ENCODE measurements at places on chromosomes 12 and 14. TPM values are rescaled to one million over a fixed set of nuclear protein-coding genes. Genes with fewer than 3 reads are reported as not detected.

The PRIMA1 gene
- 4.8 TPM for total RNA-seq

The PPFIA2 gene
- total RNA-seq = not detected

The IGFBP6 gene
- total RNA-seq = 52.3 TPM

The IL31 gene
- not detected for total RNA-seq

The NXPH4 gene
- total RNA-seq = 21.3 TPM

The BCL2L14 gene
- not detected for total RNA-seq

The CMTM5 gene
- 0.58 TPM for total RNA-seq

The GALNT16 gene
- total RNA-seq = 4.8 TPM

The COPS7A gene
- total RNA-seq = 46.3 TPM

The RNASE4 gene
- 101 TPM for total RNA-seq

The KRT82 gene
- 0.46 TPM for total RNA-seq

The MSRB3 gene
- 7.7 TPM for total RNA-seq

DNA sequence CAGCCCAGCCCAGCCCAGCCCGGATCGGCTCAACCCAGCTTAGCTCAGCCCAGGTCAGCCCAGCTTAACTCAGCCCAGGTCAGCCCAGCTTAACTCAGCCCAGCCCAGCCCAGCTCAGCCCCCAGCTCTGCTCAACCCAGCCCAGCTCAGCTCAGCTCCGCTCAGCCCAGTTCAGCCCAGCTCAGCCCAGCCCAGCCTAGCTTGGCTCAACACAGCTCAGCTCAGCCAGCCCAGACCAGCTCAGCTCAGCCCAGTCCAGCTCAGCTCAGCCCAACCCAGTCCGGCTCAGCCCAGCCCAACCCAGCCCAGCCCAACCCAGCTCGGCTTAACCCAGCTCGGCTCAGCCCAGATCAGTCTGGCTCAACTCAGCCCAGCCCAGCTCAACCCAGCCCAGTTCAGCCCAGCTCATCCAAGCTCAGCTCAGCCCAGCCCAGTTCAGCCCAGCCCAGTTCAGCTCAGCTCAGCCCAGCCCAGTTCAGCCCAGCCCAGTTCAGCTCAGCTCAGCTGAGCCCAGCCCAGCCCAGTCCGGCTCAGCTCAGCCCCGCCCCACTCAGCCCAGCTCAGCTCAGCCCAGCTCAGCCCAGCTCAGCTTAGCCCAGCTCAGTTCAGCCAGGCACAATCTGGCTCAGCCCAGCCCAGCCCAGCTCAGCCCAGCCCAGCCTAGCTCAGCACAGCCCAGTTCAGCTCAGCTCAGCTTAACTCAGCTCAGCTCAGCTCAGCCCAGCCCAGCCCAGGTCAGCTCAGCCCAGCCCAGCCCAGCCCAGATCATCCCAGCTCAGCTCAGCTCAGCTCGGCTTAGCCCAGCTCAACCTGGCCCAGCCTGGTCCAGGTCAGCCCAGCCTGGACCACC is 331.7 kb downstream of the TMEM121 start:
- peak; percentile 78 for DNase-seq

- no peak for DNase-seq
Measured at GRCh38 chr14:54225457-54226060, 171.2 kb upstream of the CDKN3 start.

DNA sequence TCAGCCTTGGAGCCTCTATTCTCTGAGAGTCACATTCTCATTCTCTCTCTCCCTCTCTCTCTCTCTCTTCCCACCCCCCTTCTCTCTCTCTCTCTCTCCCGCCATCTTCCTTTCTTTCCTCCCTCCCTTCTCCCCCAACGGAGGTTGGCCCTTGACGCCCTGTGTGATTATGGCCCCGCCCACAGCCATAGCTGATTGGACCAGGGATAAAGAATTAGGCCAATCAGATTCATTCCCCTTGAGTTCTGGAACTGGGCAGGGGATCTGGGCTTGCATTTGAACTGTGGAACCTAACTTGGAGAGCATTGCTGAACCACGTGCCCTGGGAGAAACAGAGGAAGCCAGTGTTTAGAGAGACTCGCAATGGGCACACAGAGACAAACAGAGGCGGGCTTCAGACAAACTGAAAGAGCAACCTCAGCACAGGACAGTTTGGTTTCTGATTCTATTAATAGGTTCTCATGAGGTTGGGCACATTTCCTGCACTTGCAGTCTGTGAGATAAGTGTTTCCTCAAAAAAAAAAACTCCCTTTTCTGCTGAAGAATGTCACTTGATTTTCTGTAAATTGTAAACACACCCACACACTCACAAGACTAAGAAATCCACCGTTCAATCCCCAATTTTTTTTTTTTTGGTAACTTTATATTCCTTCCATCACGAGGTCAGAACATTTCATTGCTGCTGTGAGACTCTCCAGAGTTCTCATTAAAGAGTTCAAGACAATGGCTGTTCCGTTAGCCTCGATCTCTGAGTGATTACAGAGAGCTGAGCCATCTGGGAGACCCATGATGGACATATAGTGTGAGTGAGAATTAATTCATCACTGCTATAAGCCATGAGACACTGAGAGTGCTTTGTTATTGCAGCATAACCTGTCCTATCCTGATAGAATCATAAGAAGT is 3.5 kb upstream of the P2RX7 start:
- peak; percentile 95 for DNase-seq

DNA sequence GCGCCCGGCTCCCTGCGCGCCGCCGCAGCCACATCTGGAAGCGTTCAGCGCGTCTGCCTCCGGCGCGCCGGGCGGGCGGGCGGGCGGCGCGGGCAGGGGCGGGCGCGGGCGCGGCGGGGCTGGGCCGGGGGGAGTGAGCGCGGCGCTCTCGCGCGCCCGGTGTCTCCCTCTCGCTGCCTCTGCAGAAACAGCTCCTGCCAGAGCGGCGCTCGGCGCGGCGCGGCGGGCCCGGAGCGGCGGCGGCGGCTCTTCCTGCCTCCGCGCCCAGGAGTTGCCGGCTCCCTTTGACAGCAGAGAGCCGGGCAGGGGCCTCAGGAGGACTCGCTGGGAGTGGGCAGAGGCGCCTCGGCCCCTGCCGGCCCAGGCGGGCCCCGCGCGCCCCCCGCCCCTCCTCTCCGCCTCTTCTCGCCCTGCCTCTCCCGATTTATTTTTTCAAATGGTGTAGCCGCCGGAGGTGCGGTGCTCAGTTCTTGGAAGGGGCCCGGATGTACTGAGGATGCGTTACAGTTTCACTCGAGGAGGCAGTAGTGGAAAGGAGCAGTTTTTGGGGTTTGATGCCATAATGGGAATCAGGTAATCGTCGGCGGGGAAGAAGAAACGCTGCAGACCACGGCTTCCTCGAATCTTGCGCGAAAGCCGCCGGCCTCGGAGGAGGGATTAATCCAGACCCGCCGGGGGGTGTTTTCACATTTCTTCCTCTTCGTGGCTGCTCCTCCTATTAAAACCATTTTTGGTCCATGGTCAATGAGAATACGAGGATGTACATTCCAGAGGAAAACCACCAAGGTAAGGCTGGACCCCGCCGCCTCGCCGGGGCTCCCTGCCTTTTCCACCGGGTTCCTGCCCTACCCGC is at the start of gene CACNA1C:
Gene CACNA1C (plus strand): TSS at position 162 of the 853 bp plus-strand sequence. CDS start 576 bp downstream, at position 738.
- no peak for DNase-seq

GRCh38 chr14:105450864-105451720 is 23.5 kb upstream of the CRIP2 start:
- DNase-seq = no peak

GRCh38 chr12:6606331-6607131 is 648 bp downstream of the CHD4 start:
- peak; percentile 92 for DNase-seq

DNA sequence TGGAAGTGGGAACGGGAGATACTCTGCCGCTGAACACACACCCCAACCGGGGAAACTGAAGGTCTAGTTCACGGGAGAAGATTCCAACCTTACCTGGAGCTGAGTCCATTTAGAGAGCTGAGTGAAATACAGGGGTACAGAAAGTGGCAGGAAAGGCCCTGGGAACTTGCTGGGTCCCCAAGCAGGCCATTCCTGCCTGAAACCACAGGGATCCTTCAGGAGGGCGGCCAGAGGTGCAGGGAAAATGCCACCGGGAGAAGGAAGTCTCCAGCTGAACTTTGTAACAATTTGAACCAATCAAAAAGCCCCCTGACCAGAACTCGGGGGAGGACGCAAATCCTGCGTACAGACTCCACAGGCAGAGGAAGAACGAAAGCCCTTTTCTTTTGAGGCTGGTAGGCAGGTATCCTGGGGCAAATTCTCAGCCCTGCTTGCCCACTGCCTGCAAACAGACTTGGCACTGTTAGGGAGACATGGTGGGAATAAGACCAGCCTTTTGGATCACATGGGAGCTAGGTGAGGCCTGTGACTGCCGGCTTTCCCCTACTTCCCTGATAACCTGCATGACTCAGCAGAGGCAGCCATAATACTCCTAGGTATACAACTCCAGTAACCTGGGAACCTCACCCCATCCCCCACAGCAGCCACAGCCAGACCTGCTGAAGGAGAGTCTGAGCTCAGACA is 170.9 kb downstream of the SEC23A start:
- DNase-seq = no peak

GRCh38 chr14:92496191-92496857 is 17.3 kb upstream of the RIN3 start:
- DNase-seq = peak; percentile 48

GRCh38 chr12:65810036-65810435 is 14.2 kb upstream of the HMGA2 start:
- DNase-seq = no peak

DNA sequence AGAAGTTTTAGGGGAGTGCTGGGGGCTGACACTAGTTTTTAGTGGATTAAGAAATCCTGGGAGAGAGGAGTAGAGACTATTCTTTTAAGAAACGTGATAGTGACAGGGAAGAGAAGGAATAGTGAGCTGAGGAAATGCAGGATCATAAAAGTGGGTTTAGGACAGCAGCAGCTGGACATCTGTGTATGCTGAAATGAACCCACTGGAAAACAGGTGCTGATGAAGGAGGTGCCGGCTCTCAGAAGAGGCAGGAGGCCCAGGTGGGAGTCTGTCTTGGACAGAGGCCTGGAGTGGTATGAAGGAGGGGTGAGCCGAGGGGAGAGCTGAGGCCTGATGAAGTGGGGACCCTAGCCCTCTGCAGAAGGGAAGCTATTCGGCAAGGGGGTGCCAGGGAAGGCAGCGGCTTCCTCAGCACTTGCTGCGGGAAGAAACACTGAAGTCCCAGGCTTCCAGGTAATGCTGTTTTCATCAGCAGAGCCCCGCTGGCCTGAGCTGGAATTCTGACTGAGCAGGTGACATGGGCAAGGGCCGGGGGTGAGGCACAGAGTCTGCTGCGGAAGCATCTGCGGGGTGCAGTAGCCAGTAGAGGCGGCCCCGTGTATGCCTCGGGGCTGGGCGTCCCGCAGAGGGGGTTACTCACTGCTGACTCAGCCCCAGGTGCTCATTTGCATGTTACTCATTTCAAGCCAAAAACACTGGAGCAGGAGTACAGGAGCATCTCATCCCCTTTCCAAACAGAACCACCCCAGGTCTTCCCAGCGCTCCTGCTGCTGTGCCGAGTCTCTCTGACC is 89.7 kb downstream of the TMCC3 start:
- peak; percentile 44 for DNase-seq

DNA sequence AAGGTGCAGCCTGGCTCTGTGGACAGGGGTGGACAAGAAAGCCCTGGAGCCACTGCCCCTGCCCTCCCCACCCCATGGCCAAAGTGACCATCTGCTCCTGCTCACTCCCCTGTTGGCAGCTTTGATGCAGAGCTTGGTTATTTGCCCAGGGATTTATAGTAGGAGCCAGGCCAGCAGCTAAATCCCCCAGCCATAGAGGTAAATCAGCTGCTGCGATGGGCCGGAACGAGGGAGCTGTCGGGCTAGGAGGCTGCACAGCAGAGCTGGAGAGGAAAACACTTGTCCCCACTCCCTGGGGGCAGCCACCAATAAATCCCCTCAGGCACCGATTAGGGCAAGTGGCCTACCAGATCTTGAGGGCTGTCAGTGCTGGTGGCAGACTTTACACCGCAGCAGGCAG is 26.0 kb downstream of the SMUG1 start:
- DNase-seq = no peak

- DNase-seq = no peak
Measured at GRCh38 chr12:70661466-70662161, 24.4 kb upstream of the PTPRB start.

GRCh38 chr12:120439646-120440247 is 1.8 kb downstream of the COX6A1 start:
- no peak for DNase-seq

- no peak for DNase-seq
Measured at GRCh38 chr14:22566845-22567244, 22.2 kb downstream of the DAD1 start.

DNA sequence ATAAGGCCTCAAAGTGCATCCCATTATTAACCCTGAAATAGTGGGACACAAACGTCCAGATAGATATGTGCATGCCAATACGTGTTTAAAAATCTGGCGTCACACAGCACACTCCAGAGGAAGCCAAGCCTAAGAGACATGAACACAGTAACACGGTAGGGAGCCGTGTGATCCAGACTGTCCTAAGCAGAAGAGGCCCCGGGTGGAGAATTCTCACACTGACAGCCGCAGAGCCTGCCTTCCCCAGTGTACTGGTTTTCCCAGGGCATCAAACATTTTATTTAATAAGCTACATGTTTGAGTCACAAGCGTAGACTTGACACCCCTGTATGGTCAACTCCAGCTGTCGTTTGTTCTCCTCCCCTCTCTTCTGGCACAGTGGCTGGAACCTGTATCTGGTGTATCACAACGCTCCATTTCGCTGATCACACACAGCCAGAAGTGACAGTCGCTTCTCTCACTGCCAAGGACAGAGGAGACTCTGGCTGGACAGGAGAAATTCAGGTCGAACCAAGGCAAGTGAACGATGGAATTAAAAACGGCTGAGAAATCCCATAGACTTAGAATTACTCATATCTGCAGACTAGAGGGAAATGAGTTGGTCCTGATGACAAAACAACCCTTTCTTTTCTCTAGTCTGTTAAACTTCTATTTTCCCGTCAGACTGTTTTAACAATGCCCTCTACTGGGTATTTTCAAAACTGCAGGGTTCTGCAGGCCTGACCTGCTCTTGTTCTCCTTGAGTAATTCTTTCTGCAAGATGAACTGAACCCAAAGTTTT is 359.9 kb downstream of the RGS6 start:
- peak; percentile 17 for DNase-seq
